ENCODE measurements at places on chromosomes 3 and 15.

DNA sequence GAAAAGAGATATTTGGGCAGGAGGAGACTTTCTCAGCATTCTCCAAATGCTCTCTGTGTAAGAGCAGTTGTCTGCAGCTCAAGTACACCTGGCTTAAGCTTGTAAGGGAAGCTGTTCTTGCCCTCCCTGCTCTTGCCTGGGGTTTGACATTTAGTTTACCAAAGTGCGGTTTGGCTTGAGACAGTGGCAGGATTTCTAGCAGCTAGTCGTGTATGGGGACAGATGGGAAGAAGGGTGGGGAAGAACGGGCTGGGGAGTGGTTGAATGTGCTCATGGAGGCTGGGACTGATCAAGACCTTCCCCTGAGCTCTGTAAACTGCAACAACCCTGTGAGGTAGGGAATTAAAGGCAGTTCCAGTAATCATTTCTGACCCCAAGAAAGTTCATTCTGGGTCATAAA, 39.8 kb downstream of the SQOR start:
- no peak for DNase-seq

DNA sequence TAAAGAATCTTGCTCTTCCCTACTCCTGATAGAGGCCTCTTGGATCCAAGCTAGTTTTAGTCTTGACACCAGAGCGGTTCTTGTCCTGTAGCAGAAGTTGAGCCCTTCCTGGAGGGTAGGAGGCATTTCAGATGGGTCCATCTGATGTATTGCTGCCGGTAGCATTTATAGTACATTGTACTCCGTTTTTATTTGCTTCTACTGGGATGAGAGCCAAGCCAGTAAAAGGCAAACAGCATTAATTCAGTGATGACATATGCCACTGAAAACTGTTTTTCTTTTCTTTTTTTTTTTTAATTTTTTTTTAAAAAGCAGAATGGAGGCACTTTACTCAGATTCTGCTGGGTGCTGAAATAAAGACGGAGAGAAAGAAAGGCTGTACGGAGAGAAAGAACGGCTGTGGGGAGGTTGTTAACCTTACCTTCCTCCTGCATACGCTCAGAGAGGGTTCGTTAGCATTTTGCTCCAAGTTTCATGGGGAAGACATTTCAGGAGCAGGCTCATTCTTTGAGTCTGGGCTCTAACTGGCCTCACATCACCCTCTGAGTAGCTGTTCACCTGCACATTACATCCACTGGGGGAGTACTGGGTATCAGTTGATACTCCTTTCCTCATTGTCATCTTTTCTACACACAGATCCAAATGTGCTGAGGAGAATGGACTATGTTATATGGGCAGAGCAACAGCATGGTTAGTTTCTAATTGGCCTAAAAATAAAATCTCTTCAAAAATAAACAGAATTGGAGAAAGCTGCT, 161.5 kb downstream of the FEZF2 start:
- DNase-seq: no peak

DNA sequence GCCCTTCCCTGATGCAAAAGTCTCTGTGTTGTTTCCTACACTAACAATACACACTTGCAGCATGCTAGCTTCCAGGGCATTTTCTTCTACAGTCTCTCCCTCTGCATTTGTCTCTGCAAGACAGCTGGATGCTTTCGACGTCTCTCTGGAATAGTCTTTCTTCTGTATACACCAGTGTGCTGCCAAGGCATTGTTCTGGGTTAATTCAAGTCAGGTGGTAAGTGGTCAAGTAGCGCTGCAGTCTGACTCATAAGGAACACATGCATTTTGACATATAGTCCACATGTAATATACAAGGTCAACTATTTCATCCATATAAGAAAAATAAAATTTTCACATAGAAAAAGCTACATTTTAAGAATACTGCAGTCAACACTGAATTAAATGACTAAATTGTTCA, 92.7 kb downstream of the MYLK start:
- no peak for DNase-seq

GRCh38 chr3:100257586-100257985, 3.2 kb upstream of the TBC1D23 start:
- no peak for DNase-seq

DNA sequence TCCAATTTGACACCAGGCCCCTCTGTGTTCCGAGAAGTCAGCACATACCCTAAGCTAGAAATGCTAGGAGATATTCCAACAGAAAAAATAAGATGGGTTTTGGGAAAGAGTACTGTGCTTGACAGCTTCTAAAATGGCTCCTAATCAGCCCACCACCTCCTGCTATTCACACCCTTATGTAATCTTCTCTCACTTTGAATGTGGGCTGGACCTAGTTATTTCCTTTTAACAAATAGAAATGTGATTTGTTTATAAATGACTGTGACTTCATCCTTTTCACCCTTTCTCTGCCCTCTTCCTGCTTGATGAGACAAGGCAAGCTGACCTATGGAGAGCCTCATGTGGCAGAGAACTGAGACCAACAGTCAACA, 961.1 kb downstream of the FHIT start:
- DNase-seq: no peak

GRCh38 chr3:168973206-168973605, 690.3 kb downstream of the MECOM start:
- no peak for DNase-seq

- DNase-seq: no peak
Measured at GRCh38 chr3:1783995-1784394, 314.7 kb upstream of the CNTN4 start.

- peak; percentile 73 for DNase-seq
Measured at GRCh38 chr15:88036154-88036839, 220.2 kb downstream of the NTRK3 start.

- DNase-seq: peak; percentile 89
Measured at GRCh38 chr15:65286704-65287519, at the start of gene PARP16. TSS of gene PARP16 (minus strand) at chr15:65286883. CDS start at chr15:65286426, 457 bp downstream.

DNA sequence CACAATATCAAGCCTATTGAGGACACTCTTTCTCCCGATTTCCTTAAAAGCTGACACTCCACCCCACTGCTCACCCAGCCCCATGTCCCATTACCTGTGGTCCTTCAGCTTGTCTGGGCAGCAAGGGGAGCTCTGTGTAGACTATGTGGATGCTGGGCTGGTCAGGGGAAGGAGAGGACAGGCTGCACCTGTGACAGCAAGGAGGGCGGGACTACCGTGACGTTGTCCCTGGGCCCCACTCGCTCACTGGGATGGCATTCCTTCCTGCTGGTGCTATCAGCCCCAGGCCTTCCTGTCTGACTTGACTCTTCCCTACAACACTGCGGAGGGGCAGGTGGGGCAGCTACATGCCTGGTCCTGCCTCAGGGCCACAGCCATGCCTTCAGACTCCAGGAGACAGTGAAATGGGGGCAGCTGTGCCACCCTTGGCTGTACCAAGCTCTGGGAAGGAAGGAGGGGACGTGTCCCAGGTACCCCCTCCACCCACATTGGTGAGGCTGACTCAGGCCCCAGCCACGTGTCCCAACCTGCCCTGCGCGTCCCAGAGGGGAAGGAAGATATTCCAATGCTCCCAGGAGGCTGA, at the start of gene TMEM40:
TMEM40 (minus strand) TSS at position 163 of the 583 bp plus-strand sequence. CDS start 9,427 bp downstream, outside the sequence.
- no peak for DNase-seq

DNA sequence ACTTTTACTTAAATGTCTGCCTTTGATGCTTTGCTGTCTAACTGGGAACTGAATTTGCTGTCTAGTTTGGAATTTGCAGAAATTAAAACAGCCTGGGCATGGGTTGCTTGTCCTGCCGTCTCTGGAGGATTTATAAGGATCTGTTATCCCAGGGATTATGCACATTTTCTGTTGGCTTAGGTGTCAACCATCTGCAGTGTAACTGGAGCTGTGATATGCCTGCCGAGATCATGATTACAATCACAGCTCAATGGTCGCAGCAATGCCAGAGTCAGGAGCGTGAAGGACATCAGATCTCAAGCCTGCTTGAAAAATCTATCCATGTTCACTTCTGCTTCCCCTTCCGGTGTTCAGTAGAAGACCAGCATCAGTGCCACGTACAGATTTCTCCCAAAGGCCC, 41.8 kb upstream of the SETMAR start:
- no peak for DNase-seq

GRCh38 chr3:44414517-44415090, 62.9 kb downstream of the ZNF445 start:
- DNase-seq: no peak

DNA sequence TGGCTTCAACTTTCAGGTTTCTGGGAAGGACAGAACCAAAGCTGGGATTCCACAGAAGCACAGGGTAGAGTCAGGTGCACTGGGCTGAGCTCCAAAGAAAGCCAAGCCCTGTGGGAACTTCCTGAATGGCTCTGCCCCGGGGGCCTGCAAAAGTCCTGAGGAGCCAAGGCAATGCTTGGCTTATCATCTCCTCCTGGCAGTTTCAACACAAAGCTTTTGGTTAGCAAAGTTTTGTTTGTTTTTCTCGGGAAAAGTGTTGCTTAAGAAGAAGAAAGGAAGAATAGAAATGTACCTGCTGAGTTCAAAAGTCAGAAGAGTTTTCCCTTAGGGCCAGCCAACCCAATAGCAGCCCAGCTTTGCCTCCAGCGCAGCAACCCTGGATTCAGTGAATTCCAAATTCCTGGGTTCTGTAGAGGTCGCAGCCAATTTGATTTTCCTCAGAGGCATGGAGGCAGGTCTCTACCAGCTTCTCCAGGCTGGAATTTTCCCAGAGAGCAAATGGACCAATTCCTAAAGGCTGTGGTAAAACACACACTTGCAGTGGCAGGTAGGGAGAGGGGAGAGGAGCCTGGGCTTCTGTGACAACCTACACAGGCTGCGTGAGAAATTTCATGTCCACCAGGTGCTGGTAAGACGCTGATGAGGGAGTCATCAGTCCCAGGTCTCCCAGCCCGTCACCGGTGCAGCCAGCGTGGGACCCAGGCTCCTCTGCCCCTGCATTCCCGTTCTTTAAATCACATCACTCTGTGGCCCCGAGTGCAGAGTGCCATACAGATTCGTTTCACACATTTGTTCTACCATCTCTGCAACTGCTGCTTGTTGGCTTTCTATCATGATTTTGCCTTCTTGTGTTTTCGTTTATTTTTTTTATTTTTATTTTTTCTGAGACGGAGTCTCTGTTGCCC, 54.3 kb upstream of the SNRPA1 start:
- no peak for DNase-seq

- DNase-seq: no peak
Measured at GRCh38 chr3:123883701-123884202, 380 bp downstream of the MYLK start.

DNA sequence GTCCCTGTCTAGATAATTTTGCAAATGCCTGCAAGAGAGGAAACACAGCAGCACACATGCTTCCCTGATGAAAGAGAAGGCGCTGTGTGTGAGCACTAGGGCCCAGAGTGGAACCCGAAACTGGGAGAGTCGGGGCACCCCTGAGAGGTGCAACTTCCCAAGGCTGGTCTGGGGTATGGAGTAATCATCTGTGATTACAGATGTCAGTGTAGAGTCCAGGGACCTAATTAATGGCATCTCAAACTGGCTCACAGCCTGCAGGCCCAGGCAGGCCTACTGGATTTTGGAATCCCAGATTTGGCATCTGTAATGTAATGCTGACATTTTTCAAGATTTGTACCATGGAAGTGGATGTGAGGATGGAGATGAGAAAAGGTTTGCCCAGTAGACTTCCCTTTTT, 29.4 kb downstream of the PGPEP1L start:
- DNase-seq: no peak

DNA sequence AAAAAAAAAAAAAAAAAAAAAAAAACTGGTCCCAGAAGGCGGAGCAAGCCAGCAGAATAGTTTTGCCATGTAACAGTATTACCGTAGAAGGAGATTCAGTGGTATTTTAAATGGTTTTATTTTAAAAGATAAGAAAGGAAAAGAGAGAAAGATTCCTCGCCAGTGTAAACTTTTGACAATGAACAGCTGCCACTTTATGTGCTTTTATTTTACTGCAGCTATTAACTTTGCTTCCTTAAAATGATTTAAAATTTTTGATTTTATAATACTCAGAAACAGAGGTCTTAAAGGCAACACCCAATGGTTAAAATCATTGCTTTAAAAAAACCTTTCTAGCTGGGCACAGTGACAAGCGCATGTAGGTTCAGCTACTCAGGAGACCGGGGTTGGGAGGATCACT, 46.8 kb downstream of the TMCO5A start:
- no peak for DNase-seq

- DNase-seq: no peak
Measured at GRCh38 chr3:140914384-140914945, 27.2 kb upstream of the SLC25A36 start.

DNA sequence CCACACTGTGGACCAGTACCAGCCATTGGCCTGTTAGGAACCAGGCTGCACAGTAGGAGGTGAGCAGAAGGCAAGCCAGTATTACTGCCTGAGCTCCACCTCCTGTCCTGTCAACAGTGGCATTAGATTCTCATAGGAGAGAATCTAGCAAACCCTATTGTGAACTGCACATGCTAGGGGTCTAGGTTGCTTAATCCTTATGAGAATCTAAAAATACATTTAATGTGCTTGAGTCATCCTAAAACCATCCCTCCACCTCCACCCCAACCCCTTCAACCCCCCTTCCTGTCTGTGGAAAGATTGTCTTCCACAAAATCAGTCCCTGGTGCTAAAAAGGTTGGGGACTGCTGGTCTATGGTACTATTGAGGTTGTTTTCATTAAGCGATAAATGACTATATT, 49.3 kb upstream of the KCNAB1 start:
- DNase-seq: no peak

DNA sequence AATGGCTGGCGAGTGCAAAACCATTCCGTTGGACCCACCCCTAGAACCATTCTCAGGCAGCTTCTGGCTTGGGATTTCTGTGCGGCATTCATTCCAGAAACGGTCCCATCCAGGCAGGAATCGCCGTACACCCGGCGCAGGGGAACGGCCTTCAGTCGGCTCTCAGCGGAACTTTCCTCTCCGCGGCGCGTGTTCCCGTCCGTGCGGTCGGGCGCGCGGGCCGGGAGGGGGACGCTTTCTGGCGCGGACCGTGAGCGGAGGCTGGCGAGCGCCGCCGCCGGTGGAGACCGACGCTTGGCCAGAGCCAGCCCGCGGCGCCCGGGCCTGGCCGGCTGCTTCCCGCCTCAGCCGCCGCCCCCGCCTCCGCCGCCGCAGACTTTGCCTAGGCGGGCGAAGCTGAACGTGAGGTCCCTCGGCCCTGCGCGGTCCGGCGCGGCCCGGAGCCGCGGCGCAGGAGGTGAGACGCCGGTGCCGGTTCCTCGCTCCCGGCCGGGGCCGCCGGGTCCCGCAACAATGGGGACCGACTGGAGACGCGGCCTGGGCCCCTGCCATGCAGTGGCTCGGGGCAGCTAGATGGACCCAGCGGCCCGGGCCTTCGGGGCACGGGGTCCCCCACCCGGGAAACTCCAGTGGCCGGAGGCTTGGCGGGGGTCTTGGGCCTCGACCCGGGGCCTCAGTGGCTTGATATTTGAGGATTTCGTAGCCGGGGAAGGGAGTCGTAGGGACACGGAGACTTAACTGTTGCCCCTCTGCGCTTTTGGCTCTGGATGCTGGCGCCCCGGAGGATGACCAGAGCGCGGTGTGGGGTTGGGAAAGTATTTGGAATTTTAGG, at the start of gene RAD54L2:
RAD54L2 (plus strand) TSS at position 261 of the 832 bp plus-strand sequence. CDS start 51,702 bp downstream, outside the sequence.
- peak; percentile 77 for DNase-seq
